ENCODE measurements at places on chromosomes 3 and 15. TPM values are rescaled to one million over a fixed set of nuclear protein-coding genes. Genes with fewer than 3 reads are reported as not detected.
A peak's percentile ranks its signal among the peaks of the same experiment; 100 is the strongest.

DNA sequence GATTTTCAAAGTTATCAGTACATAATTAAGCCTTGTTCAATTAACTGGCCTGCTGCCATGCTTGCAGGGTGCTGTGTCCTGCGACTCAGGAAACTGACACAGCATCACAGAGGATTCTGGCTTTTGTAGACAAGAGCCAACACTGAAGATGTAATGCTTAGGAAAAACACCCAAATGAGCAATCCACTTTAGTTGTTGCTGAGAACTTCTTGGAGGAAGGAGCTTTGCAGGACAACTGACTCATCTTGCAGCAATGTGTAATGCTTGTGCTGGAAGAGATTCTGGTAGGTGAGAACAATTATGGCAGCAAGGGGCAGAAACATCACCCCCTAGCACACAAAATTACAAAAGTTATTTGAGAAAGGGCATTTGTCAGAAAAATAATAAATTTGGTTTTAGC, 67.6 kb downstream of the NLGN1 start:
- DNase-seq, result no peak

DNA sequence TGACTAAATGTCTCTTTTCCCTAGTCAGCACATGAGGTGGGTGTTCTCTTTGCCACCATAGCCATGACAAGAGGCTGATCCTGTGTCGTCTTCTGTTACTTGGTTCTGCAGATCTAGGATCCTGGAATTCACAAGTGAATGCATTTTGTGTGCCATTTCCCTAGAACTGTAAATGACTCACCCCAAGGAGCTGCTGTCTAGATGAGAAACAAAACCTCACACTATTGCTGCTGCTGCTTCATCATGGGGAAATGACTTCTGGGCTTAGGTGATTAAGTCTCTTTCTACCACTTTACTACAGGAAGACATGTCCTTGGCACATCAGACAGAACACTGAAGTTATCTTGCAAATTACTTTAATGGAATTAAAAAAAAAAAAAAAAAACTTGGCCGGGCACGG, 54.9 kb downstream of the SLCO3A1 start:
- DNase-seq, result no peak

DNA sequence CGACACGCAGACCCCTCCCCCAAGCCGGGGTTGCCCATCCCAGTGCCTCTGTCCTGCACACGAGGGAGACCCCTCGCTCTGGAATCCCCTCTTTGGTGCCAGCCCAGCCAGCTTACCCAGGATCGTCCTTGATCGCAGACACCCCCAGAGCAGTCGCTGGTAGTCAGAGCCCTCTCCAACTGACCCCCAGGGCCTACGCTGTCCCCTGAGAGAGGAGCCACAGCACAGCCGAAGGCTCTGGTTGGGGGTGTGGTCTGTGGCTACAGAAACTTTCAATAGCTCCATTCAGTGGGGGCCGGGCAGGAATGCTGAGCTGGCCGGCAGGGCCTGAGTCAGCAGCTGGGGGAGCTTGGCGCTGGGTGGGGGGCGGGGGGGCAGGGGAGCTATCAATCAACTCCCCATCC, at the start of gene LCTL:
Gene LCTL, minus strand, starts transcription at position 258 of the 404 bp plus-strand sequence. CDS start 633 bp downstream, outside the sequence.
- DNase-seq, result no peak

GRCh38 chr15:24848050-24848449, 106.7 kb upstream of the SNRPN start:
- peak; percentile 37 for DNase-seq

DNA sequence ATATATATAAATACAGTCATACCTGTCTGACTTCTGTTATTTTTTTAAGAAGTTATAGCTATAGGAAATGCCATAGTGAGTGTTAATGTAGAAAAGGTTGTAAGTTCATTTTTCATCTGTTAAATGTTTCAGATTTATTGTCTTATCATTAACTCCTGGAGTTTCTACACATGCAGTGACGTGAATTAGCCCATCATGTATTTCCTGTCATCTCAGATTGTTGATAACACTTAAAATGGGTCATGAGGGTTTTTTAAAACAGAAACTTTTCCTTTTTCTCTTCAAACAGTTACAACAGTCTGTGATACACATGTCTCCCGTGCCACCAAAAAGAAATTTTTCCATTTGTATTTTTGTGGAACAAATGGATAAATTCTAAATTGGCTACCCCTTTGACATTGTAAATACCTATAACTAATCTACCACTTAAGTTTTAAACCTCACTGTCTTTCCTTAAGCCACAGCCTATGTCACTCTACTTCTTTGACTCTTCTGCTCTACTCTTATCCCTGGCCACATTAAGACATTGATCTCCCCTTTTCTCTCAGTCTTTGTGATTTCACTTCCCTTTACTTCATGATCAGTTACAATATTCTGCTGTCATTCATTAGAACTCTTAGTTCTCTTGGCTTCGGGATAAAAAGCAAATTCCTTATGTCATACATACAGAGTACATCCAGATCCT, 89.1 kb downstream of the NEO1 start:
- DNase-seq, result no peak

- no peak for DNase-seq
These were observed 60.3 kb downstream of the UBE3A start for GRCh38 chr15:25378501-25378901.

GRCh38 chr3:185056908-185057307, 96.0 kb downstream of the C3orf70 start:
- DNase-seq, result no peak

- DNase-seq, result no peak
These were observed 222.8 kb downstream of the PTPRG start for GRCh38 chr3:61783993-61784718.

DNA sequence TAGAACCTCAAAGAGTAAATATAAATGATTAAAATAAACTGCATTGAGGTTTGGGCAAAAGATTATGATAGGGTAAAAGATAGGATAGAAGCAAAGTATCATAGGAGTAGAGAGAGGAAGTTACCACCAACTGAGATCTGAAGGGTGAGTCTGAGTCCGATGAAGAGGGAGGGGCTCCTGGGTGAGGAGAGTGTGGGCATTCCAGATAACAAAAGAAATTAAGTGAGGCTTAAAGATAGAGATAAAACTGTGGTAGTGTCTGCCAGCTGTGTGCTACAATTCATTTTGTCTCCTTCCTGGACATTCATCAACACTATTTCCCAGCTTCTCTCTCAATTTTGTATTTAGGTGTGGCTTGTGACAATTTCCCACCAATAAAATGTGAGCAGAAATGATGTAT, 343.0 kb upstream of the PLSCR5 start:
- DNase-seq, result no peak

GRCh38 chr15:78080088-78080460, 2.6 kb upstream of the TBC1D2B start:
- DNase-seq, result no peak

DNA sequence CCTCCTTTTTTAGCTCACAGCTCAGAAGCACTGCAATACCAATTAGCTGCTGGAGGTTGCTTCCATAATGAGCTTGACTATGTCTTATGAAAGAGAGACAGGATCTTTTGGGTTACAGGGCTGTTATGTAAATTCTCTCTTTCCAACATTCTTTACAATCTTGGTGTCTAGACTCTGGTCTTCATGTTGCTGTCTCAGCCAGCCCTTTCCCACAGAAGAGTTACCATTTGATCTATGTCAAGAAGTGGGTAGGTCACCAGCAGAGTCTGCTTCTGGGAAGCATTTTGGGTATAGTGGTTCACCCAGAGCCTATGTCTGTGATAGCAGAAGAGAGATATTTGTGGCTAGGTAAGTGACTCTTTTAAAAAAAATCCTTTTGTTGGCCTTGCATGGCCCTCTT, 234.5 kb downstream of the SATB1 start:
- no peak for DNase-seq

DNA sequence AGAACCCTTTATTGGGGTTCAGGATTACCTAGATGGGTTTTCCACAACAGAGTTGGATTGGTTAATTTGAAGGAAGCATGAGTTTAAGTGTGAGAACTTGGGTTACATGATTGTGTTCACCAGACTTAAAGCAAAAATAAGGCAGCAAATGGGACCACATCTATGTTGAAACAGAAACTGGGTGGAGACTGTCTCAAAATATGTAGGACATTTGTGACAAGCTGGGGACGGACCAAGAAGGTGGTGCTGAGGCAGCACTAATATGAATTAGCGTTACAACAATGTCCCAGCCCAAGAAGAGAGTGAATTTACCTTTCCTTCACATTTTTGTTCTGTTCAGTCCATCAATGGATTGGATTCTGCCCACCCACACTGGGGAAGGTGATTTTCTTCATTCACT, 866 bp upstream of the AADACL2 start:
- no peak for DNase-seq

DNA sequence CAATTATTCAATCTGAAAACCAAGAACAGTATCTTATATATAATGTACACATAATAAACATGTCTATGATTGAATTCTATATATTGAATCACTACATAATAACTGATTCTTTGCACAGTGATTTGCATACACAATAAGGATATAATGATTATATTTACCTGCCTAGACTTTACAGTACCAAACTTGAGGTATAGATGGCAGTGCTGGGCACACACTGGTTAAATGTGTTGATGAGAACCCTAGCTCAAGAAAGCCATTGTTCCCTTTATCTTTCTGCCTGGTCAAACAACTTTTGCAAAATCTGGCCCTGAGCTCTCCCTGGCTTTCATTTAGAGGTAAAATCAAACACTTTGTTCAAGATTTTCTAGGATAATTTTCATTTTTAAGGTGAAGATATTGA, 697.7 kb downstream of the TUSC7 start:
- DNase-seq, result no peak

DNA sequence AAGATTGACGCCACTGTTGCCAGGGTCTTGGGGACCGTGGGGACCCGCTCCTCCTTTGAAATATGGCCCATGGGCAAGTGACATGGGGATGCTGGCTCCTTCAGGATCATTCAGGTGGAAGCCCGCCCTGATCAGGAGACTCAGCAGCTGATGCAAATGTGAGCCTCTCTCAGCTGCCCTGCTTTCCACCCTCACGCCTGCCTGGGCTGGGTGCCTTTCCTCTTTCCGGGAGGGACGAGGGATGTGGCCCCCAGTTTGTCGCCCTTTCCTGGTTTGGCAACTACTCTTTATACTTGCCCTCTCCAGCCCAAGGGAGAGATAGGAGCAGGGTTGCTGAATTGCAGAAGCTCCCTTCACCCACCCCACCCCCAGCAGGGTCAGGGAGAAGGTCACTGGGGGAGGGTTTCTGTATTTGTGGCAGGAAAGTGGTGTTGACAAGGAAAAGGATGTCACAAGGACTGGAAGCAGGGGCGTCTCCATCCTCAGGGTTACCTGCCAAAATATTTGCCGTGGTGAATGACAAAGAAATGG, 21.8 kb downstream of the DNASE1L3 start:
- peak; percentile 68 for DNase-seq

- DNase-seq, result no peak
These were observed 41.8 kb upstream of the PRSS50 start for GRCh38 chr3:46759239-46760167.

- DNase-seq, result no peak
These were observed 4.1 kb downstream of the LRIG1 start for GRCh38 chr3:66496746-66497145.

GRCh38 chr3:196163666-196164493, 47.3 kb downstream of the ZDHHC19 start:
- peak; percentile 73 for DNase-seq

GRCh38 chr15:33132722-33133345, 61.7 kb downstream of the FMN1 start:
- DNase-seq, result no peak

DNA sequence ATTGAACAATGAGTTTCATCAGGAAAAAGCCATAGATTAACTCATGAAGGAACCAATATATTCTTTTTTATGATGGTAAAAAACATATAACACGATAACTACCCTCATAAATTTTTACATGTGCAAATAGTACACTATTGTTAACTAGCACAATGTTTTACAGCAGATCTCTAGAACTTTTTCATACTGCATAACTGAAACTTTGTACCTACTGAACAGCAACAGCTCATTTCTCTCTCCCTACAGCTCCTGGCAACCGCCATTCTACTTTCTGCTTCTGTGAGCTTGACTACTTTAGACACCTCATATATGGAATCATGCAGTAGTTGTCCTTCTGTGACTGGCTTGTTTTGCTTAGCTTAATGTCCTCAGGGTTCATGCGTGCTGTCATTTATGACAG, 235.4 kb downstream of the NFKBIZ start:
- no peak for DNase-seq

DNA sequence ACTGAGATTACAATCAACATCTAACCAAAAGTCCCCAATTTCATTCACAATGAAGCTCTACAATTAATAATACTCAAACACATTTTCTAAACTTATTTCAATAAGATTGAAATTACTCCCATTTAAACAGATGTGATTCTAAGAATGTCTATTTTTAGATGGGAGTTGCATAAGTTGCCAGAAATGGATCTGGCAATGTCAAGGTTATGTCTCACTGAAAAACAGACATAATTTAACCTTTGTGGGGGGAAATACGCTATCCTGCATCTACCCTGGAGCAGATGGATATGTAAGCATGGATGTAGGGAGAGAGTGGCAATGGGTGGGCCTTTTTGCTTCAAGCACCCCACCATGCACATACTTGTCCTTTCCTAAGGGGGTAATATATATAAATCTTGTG, 6.7 kb upstream of the EIF1B start:
- DNase-seq, result no peak

GRCh38 chr3:173745952-173746682, 348.6 kb downstream of the NLGN1 start:
- DNase-seq, result no peak

GOLGA6L7 gene
- total RNA-seq, result not detected

NR1I2 gene
- 0.18 TPM for total RNA-seq

ACP3 gene
- 1.2 TPM for total RNA-seq

CCDC54 gene
- total RNA-seq, result not detected

SPESP1 gene
- 5.3 TPM for total RNA-seq

STRC gene
- not detected for total RNA-seq

FRMD4B gene
- total RNA-seq, result 42.1 TPM

SLCO2A1 gene
- 34.5 TPM for total RNA-seq

All from right cardiac atrium (tissue), 5 donors.